ENCODE measurements at places on chromosomes 4 and X.

- no peak for DNase-seq
Measured at GRCh38 chrX:3589474-3589873, 124.0 kb downstream of the PRKX start.

GRCh38 chrX:40171513-40172400, 74.0 kb upstream of the BCOR start:
- DNase-seq = peak; percentile 55

GRCh38 chr4:56086561-56086960, 137.8 kb downstream of the CEP135 start:
- DNase-seq = no peak

- DNase-seq = no peak
Measured at GRCh38 chr4:31667686-31668085, 947.5 kb downstream of the PCDH7 start.

GRCh38 chr4:174674305-174674840, 152.1 kb upstream of the HPGD start:
- no peak for DNase-seq

- DNase-seq = no peak
Measured at GRCh38 chr4:109990261-109991257, 77.9 kb downstream of the EGF start.

Measured in stimulated activated CD8-positive, alpha-beta memory T cell treated with anti-CD3 and anti-CD28 coated beads, Interleukin-4, amount 100 ng/mL, for 48 hours (primary cell).